Ureter (tissue), 1 donor: ENCODE measurements at places on chromosomes 5 and 9.

DNA sequence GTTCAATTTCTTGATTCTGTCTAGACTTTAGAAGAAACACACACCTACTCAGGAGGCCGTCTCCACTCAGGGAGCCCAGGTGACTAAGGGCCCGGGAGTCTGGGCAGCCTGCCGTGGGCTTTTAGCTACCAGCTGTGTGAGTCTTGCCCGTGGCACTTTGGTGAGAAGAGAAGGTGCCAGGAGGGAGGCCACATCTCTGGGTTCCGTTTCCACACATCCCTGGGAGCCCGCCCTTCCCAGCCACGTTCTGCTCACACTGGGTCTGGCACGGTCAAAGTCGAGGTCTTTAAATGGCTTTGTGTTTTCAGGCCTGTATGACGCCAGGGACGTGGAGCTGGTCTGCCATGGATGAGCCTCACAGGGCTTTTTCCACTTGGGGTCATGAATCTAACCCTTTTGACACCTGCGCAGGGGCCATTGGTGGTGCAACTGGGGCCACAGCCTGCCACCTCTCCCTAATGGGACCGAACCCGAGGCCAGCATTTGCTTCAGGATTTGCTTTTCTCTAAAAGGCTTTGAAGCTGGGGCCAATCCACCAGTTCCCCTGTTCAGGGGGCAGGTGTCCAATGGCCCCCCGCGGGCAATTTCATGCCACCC, 17.2 kb upstream of the FCN2 start:
- no peak for DNase-seq

DNA sequence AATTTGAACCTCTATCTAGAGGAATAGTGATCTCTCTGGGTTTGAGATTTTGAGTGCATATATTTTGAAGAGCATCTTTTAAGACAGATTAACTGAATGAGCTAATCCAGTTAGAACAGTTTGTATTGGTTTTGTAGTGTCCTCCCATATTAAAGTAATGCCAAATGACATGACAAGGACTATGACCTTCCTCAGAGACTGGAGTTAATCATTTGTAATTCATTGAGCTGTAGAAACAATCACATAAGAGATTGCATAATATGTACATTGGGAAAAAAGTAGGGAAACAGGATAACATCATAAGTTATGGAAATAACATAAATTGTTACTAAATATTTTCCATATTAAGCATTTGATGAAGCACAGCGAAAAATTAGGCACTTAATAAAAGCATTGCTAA, 45.8 kb upstream of the PRDM9 start:
- DNase-seq: no peak

DNA sequence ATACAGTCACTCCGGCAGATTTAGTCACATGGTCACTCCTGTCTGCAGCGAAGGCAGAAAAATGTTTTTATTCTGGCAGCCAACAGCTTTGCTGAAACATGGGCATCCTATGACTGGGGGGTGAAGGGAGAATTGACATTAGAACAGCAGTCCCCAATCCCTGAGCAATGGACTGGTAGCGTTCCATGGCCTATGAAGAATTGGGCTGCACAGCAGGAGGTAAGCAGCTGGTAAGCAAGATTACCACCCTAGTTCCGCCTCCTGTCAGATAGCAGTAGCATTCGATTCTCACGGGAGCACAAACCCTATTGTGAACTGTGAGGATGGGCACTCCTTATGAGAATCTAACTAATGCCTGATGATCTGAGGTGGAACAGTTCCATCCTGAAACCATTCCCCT, 93.1 kb upstream of the FTMT start:
- DNase-seq: no peak

- no peak for DNase-seq
Measured at GRCh38 chr9:29691758-29692407, 2118.6 kb upstream of the C9orf72 start.

- no peak for DNase-seq
Measured at GRCh38 chr9:126164796-126165525, 161.7 kb upstream of the MVB12B start.

DNA sequence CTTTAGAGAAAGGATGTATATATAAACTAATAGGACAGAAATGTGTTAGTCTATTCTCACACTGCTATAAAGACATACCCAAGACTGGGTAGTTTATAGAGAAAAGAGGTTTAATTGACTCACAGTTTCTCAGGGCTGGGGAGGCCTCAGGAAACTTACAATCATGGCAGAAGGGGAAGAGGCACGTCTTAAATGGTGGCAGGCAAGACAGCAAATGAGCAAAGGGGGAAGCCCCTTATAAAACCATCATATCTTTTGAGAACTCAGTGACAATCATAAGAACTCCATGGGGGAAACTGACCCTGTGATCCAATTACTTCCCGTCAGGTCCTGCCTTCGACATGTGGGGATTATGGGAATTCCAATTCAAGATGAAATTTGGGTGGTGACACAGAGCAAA, 8.8 kb upstream of the RICTOR start:
- DNase-seq: no peak

- DNase-seq: no peak
Measured at GRCh38 chr9:34510497-34511468, 12.0 kb downstream of the ENHO start.

DNA sequence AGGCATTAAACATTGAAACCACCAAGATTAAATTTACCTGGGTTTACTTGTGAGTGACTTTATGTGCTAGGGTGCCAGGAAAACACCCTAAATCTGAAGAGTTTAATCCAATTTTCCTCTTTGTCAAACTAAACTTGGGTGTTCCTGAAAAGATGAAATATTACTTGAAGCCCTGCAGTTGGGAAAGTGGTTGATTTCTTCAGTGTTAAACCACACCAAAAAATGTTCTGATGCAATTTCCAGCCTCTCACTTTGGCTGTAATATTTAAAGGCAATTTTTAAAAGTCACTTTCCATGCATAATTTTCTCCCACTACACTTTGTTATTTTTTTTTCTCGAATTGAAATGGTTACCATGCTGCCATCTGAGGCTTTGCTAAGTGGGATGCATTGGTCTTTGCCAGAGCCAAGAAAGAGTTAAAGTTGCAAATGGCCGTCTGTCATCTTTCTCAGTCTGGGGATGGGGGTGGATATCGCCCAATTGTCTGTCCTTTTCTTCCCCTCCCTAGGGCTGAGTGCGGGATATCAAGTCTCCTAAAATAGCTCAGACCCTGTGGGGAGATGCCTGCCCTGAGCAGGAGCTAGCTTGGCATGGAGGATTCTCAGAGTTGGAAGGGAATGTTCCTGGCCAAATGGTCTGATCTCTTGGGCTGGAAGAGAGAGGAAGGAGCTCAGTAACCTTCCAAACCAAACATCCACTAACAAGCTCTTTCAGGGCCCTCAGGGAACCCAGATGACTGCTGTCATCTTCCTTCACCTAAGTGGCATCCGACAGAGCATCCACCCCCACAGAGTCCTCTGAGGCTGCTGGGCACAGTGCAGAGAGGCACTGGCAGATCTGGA, 13.6 kb upstream of the SHB start:
- DNase-seq: no peak

DNA sequence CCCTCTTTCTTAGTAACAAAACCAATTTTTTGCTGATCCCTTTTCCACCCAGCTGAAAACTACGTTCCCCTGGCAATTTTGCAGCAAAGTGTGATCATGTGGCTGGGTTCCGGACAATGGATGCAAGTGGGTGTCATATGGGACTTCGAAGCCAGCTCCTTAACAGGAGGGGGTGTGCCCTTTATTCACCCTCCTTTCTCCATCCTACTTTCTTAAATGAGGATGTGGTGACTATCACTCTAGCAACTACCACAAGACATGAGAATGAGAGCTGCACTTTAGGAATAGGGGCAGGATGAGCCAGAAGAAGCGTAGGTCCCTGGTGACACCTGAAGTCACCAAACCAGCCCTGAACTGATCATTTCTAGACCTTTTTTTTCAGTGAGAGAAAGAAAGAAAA, 58.9 kb downstream of the IRF1 start:
- DNase-seq: no peak

DNA sequence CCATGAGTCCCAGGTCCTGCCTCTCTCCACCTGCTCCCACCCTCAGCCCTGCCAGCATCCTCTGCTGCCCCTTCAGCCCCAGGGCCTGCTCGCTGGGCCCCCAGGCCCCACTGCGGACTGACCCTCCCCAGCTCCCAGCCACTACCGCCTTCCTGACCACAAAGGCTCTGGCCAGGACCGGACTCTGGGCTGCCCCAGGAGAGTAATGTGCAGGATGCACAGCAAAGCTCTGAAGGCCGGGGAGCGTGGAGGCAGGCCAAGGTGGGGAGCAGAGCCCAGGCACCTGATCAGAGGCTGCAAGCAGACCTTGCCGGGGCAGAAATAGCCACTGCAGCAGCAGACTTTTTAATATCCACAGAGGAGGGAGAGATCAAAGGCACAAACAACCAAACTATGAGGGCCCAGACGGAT, 27.9 kb downstream of the IPPK start:
- no peak for DNase-seq

DNA sequence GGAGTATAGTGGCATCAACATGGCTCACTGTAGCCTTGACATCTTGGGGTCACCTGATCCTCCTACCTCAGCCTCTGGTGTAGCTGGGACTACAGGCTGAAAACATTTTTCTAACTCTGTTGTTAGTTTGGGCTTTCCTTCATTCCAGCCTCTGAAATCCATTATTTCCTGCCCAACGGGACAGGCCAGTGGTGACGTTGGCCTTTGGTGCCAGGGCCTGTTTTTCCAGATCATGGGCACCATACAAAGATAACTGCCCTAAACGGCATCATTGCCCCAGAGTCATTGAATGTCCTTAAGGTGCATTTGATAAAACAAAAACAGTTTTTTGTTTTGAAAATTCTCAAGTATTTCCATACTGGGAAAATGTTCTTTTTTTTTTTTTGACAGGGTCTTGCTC, 32.1 kb downstream of the PIK3R1 start:
- DNase-seq: no peak

DNA sequence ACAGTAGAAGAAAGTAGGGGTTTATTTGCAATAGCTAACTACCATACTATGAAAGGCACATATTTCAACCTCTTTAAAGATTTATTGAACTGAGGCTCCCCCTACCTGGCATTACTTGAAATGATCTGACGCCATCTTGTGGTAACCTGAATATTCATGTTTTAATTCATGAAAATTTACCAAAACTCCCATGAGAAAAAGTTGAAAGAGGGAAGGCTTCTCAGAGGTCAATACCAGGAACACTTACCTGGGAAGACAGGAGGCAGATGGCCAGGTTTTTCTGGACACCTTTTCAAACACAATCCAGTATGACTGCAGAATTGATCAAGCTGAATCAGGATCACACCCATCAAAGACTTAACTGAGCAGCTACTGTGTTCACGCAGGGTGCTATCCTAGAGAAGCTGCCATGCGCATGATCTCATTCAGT, 9.4 kb downstream of the PRELID2 start:
- no peak for DNase-seq

DNA sequence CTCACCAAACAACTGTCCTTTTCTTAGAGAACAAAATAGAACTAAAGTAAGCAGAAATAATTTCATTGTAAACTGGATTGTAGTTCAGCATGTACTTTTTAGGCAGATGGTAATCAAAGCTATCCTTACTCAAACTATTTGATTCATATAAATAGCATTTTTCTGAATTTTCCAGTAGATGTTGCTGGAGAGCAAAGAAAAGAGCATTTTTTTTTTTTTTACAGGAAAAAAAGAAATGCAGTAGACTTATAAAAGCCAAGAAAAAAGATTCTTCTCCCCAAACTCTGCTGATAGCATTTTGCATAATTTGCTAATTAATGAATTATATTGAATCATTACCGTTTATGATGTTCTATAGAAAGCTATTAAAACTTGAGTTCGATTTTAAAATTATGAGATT, 715.3 kb upstream of the WWC1 start:
- DNase-seq: no peak

DNA sequence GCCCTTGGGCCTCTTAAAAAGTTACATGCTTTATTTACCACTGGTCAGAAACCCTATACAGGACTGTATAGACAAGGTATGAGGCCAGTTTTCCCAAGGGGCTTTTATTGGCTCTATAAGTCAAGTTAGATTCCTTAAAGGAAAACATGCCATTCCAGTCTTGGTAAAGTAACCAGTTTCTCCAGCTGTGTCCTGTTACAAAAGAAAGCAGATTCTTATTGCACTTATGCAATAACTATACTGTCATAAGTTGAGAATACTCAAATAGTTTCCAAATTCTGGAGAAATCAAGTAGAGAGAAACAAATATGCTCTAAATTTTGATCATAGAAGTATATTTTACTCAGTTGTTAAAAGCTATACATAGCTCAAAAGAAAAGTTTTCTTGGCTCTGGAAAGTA, 47.2 kb downstream of the PTGS1 start:
- no peak for DNase-seq

DNA sequence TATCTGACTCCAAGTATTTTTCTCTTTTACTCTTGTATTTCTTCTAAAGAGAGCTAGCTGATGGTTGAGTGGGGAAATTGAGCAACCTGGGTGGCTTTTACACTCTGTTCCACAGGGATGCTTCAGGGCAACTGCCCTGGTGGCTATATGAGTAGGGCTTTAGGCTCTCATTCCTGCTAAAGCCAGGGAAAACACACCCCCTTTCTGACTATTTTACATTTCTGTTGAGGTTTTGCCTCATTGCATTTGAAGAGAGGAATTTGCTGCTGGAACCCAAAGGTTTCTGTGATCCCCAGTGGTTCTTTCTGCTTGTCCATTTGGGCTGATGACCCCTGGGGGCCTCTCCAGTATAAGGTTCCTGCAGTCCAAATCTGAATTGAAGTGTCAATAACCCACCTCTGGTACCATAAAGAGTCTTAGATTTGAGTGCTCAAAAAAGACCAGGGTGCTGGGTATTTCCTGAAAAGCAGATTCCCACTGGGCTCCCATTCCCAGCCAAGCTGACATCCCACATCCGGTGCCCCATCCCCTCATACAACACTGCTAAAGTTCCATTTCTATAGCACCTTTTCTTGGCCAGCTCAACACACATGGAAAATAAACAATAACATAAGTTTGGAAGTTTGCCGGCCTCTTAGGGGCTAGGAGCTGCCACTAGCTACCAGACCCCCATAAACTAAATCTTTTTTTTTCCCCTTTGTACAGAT, 59.5 kb downstream of the PAPPA start:
- no peak for DNase-seq

GRCh38 chr5:116521173-116521872, 53.3 kb downstream of the SEMA6A start:
- DNase-seq: no peak

GRCh38 chr5:169036079-169036805, 264.7 kb downstream of the SLIT3 start:
- no peak for DNase-seq
